ENCODE measurements at places on chromosomes 16 and 17.

- DNase-seq, result peak; percentile 28
These were observed 213.1 kb downstream of the CEP112 start for GRCh38 chr17:65978871-65979270.

DNA sequence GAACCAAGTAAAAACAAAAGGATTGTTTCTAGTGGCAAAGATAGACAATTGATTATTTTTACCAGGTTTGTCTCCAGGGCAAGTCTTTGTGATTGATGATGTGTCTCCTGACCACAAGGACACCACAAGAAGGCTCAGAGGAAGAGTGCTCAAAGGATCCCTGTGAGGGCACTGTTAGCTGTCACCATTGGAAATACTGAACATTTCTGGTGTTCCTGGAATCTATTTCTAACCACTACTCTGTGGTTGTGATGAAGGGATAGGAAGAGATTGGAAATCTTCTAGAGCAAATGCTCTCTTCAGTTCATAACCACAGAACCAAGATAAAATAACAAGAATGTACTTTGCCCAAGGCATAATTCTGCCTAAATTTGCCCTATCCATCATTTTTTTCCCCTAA lies 15.3 kb downstream of the RNF43 start:
- DNase-seq, result no peak

DNA sequence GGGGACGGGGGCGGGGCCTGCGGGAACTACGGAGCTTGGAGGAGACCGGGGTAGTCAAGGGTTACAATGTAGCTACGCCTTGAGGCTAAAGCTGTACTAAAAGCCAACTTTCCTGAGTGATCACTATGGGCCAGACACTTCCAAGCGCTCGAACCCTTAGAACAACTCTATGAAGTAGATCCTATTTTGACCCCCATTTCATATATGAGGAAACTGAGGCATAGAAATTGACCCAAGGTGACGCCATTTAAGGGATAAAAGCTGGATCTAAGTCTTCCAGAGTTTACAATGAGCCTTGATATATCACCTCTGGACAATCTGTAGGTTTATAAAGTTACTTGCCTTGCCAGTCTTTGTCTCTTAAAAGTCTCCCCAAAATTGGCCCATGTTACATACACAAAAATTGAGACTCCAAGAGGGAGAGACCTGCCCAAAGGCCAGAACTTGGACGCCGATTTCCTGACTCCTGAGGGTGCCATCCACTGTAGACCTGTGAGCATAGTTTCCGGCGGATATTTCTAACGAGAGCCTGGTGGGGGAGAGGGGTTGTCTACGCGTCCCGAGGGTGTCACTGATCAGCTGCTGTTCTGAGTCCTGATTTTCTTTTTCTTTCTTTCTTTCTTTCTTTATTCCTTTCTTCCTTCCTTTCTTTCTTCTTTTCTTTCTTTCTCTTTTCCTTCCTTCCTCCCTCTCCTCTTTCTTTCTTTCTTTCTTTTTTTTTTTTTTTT lies 555 bp upstream of the NCBP3 start:
- DNase-seq, result no peak

DNA sequence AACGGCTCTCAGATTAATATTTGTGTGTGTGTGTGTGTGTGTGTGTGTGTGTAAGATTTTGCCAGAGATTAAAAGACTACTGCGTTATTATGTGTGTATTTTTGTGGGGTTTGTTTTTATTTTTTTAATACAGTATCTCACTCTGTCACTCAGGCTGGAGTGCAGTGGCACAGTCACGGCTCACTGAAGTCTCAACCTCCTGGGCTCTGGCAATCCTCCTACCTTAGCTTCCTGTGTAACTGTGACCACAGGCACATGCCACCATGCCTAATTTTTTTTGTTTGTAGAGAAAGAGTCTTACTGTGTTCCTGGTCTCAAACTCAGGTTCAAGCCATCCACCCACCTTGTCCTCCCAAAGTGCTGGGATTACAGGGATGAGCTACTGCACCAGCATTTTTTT lies 87.2 kb downstream of the CYB561 start:
- DNase-seq, result no peak

GRCh38 chr16:56889206-56889605 lies 24.2 kb downstream of the SLC12A3 start:
- DNase-seq, result no peak

DNA sequence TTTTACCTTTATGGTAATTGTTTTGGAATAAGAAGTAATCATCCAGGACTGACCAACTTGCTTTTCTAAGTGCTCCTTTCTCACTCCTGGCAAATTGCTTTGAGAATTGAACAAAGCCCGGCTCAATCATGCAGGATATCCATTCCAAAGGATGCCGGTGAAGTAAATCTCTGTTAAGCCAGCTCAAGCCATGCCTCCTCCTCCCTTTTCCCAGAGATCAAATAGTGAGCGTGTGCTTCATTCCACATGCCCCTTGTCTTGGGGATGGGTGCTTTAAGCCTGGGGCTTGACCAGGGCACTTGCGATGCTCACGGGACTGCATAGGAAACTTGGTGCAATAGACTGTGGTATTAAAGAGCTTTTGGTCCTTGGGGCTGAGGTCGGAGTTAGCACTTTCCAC lies 90.7 kb downstream of the UTP18 start:
- DNase-seq, result no peak

GRCh38 chr17:40561871-40562611 lies 3.2 kb downstream of the CCR7 start:
- DNase-seq, result no peak

DNA sequence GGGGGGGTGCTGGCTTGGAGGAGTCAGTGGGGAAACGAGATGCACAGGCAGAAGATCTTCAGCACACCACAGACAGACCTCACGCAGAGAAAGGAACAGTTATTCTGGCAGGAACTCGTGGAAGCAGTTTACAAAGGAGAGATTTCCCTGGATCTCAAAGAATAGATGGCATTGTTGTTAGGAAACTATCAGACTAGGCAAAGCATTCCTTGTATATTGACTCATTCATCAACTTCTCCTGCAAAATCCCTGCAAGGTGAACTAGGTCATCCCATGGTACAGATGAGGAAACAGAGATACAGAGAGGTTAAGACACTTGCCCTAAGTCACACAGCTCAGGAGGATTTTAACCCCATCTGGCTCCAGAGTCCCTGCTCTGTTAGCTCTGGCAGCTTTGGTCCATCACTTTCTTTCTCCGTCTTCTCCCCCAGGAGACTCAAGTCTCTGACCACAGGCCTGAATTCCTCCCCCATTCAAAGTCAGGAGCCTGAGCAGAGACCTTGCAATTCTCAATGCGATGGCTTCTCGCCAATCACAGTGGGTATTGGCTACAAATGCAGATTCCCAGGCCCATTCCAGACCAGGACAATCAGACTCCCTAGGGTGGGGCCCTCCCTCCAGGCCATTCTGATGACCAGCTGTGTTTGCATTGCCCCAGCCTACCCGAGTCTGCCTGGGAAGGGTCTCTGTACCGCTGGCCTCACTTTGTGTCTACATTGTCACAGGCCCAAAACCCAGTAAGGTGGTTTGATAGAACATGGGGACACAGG lies 56.4 kb downstream of the LITAF start:
- DNase-seq, result no peak

- no peak for DNase-seq
These were observed 18.9 kb downstream of the C16orf54 start for GRCh38 chr16:29726845-29727377.

DNA sequence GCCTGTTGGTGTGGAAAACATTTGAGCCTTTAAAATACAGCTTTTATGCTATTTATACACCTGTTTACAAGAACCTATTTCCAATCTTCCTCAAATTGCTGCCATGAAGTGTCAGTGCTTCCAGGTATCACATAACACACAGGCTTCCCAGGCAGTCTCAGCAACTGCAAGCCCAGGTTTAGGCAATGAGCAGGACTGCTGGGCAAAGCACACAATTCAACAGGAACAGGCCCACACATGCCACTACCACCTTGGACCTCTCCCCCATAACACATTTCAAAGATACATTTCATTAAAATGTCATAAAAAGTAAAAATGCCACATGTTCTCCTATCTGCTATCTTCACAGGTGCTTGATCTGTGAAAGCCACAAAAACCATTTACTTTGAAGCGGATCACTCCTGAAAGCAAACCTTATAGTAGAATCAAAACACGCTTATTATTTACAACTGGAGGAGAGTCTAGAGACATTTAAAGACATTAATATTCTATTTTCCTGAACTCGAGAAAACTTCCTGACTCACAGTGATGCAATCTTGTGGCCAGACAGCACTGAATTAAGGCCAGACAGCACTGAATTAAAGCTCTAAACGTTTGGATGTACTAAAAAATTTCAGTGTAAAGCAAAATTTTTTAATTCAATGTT lies 31.5 kb downstream of the ANKFY1 start:
- DNase-seq, result no peak

DNA sequence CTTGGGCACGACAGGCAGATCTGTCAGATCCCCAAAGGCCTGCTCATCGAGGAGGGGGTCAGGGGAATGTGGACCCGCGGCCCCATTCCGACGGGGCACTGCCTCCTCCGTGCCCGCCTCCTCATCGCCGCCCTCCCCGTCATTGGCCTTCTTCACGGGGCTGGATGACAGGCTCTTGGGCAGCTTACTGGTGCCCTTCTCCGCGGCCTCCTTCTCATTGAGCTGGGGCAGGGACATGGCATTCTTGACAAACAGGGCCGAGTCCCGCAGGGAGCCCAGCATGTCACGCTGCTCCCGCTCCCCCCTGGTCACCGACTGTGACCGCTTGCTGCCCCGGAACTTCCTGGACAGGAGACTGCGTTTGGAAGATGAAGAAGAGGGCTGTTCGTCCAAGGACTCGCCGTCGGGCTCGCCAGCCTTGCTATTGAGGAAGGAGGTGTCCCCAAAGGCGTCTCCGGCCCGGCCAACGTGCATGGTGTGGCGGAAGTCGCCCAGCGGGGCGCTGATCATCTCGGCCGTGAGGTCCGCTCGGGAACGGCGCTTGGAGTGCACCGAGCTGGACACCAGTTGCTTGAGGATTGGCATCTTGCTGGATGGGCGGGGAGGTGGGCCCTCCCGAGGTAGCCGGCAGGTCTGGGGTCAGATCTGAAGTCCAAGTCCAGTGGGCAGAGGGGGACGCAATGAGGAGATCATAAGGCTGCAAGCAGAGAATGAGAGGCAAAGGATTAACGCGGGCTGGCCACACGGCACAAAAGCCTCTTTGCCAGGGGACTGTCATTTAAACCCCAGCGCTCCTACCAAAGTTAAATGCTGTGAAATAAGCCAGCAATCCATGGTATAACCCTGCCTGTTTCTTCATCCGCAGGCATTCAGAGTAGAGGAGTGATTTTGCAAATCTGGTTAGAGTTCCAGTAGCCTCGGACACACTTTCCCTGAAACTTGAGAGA lies 24.5 kb upstream of the CPSF4L start:
- no peak for DNase-seq

DNA sequence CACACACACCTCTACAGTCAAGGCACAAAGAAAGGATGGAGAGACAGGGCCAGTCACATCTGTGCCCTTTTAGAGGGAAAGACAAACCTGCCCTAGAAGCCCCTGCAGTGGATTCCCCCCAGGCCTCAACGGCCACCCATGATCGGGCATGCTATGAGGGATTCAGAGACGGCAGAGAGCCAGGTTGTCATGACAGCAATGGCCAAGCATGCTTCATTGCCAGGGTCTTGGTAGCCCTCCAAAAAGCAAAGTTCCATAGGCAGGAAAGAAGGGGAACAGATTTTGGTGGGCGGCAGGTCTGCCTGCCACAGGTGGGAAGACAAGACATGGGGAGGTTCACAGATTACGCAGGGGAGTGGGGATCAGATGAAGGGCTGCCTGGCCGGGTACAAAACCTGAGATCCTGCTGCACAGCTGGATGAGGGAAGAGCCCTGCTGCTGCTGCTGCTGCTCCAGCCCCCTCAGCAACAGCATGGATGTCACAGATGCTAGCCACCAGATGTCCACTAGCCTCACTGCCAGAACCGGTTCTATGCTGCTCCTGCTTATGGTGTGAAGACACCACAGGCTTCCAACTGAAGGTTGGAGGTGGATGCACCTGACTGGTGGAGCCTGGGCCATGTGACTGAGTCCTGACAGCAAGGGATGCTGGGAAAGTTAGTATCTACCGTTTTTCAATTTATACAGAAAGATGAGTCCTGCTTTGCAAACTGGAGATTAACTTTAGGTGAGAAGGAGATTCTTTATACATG lies 17.8 kb downstream of the ACTG1 start:
- DNase-seq, result peak; percentile 66

DNA sequence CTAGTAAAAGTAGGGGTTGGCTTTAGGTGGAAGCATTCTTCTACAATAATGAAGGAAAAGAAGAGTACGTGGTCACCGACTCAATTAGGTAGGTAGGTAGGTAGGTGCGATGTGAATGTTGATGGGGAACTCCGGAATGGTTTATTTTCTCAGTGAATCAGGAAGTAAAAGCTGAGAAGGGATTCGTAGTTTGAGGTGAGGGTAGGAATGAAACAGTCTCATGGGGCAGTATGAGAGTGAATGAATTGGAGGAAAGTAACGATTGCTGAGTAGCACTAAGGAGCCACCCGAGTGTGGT lies 13.9 kb downstream of the PER1 start:
- DNase-seq, result no peak

DNA sequence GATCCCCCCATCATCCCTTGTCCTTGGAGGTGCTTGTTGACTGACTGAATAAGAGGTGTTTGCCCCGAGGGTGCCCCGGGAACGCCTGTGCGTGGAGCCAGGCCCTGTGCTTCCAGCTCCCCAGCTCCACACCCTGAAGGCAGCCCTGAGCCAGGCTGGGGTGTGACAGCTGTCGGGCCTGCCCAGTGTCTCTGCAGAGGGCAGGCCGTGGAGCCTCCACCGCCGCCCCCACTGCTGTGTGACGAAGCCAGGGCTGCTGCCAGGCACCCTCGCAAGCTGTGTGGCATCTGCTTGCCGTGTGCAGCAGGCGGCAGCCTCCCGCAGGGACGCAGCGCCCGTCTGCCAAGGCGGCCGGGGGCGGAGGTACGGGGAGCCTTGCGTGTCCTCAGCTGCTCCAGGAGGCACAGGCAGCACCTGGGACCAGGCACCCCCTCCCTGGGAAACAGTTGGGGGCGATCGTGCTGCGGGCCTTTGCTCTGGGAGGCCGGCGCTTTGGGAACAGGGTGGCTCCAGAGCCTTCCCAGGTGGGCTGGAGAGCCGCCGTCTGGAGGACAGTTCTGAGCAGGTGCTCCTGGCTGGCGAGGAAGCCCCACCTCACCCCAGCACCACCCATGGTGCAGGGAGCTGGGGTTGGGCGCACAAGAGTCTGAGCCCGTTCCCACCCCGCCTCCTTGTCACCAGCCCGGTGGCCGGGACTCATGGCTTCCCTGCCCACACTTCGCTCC lies 26.6 kb downstream of the GSE1 start:
- peak; percentile 65 for DNase-seq

Measured in right hindlimb (tissue), 1 donor.